ENCODE measurements at places on chromosomes 16 and 17.
A peak's percentile ranks its signal among the peaks of the same experiment; 100 is the strongest.

DNA sequence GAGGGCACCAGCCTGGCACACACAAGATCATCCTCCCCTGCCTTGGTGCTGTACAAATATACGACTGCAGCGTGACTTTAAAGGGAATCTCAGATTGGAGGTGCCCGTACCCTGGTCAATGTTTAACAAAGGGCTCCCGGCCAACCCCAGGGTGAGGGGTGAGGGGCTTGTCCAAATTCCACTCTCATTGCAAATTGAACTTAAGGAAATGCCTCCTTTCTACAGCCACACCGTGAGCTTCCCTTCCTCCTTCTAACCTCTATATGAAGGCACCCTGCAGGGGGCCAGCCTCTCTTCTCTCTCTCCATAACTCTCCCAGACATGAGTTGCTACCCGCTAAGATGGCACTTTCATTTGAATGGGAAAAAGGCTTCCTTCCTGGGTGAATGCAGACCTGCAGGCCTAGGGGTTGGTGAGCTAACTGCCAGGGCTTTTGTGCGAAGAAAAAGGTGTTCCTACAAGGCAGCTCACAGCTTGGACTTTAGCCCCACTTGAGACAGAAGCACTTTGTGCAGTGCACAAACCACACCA lies 76.6 kb downstream of the IRF8 start:
- DNase-seq = no peak

GRCh38 chr16:79359082-79359481 lies 241.5 kb downstream of the MAF start:
- DNase-seq = no peak

DNA sequence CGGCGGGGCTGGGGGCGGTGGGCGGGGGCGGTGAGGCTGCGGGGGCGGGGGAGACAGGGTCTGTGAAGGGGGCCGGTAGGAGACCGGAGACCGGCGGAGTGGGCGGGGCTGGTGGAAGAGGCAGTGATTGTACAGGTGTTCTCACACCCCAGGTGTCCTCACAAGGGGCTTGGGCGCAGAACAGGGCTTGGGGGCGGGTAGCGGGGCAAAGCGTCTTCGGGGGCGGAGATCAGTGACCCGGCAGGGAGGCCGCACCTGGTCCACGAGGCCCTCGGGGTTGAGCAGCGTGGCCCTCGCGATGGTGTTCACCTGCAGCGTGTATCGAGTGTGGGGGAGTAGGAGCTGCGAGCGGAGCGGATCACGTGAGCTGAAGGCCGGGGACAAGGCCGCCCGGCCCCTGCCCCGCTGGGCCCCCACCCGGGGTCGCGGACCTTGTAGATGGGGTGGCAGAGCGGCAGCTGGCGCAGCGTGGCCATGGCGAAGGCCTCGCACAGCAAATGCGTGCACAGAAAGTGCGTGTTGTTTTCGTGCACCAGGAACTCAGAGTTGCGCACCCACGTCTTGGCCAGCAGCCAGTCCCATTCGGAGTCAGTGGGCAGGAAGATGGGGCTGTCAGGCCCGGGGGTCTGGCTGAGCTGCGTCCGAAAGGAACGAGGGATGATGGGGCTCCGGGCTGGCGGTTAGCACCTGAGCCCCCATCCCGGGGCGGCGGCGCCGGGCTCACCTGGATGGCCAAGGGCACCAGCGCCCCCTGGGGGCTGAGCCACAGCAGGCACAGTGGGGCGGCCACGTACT lies 8.5 kb downstream of the ALOXE3 start:
- peak; percentile 68 for DNase-seq

DNA sequence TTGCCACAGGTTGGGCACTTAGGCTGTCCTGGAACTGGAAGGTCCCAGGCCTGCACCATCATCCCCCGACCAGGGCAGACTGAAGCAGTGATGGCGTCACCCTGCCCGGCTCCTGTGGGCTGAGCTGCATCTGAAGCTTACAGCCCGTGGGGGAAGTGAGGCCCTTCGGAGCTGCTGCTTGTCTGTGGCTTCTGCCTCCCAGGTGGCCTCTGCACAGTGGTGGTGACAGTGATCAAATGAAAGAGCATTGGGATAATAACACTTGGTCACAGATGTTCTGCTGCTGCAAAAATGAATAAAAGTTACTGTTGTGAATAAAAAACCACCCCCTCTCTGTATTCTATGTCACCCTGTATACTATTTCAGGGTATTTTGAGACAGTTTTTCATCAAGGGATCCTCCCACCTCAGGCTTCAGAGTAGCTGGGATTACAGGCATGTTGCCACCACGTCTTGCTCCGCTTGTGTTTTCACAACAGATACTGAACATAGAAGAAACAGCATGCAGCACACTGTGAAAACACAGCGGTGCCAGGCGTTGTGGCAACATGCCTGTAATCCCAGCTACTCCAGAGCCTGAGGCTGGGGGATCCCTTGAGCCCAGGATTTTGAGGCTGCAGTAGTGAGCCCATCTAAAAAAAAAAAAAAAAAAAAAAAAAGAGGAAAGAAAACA lies 165.0 kb downstream of the LGALS9B start:
- no peak for DNase-seq

- DNase-seq = no peak
These were observed 6.7 kb downstream of the CLEC16A start for GRCh38 chr16:10951026-10951425.

- peak; percentile 64 for DNase-seq
These were observed 3.9 kb downstream of the NLRP1 start for GRCh38 chr17:5580367-5580766.

- no peak for DNase-seq
These were observed 42.4 kb downstream of the OMG start for GRCh38 chr17:31254654-31255053.

GRCh38 chr17:6323626-6324356 lies 111.1 kb downstream of the AIPL1 start:
- DNase-seq = no peak

DNA sequence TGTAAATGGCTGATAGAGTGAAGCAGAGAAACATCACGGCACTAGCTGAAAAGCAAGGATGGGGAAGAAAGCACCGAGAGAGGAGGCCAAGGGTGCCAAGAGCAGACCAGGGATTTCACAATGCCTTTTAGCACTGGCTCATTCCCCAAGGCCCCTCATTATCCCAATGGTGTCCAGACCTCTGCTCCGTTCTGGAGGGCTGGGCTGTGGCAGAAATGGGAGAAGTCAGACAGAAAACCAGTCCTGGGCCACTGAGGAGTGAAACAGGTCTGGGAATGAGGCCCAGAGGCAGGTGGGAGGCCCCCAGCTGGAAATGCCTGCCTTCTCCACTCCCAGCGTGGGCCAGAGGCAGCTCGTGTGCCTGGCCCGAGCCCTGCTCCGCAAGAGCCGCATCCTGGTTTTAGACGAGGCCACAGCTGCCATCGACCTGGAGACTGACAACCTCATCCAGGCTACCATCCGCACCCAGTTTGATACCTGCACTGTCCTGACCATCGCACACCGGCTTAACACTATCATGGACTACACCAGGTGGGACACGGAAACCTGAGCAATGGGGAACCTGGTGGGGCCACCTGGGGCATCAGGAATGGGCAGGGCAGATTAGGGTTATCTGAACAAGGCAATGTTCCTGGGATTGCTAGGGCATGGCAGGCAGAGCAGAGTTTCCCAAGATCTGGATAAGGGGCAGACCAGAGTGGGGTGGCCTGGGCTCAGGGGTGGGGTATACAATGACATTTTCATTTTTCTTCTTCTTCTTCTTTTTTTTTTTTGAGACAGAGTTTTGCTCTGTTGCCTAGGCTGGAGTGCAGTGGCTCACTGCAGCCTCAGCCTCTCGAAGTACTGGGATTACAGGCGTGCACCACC lies 20.3 kb downstream of the ANKRD40 start:
- DNase-seq = peak; percentile 69

DNA sequence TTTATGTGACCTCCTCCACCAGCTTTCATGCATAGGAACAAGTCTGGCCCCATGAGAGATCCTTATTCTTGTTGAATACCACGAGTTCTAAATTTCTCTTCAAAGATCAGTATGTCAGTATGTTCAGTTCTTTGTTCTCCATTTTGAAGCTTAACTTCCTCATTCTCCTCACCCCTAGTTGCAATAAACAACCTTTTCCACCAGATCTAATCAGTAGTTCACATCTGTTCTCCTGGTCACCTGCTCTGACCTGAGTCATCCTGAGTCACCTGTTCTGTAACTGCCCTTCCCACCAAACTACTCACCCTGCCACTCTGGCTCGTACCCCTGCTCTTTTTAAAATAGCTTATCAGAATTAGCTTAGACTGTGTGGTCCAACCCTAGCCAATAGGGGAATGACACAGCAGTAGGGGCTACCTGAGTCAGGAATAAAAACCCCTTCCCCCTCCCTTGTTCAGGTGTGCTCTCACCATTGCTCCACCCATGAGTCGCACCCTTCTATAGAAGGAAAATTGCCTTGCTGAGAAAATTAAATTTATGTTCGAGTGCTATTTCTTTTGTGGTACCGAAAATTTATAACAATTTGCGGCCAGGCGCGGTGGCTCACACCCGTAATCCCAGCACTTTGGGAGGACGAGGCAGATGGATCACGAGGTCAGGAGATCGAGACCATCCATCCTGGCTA lies 94.6 kb downstream of the EMP2 start:
- DNase-seq = no peak

GRCh38 chr16:29994600-29995323 lies 655 bp downstream of the HIRIP3 start:
- peak; percentile 63 for DNase-seq

DNA sequence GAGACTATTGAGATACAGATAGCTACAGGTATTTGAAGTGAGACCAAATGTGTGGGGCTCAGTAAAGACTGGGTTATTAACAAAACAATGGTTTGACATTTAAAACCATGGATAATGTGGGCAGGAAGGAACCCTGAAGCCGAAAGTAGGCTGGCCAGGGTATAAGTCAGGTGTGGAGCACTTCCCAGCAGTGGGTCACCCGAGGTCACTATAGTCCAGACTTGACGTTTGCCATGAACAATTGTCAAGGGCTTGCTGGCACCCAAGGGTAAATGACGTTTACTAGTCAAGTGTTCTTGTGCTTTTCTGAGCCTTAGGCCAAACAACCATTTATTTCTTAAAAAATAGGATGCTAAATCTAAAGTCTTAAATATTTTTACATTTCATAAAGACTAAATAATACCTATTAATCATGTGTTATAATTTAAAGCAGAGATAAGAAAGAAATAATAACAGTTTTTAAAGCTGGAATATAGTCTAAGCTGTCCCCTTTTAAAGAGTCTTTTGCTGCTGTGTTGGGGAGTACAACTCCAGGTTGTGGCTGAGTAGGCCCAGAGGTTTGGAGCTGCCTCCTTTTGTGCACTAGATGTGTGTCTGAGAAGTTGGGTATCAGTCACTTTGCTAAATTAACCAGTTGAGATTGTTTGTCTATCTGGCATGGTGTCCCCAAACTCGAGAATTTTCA lies 15.7 kb downstream of the ALDH3A2 start:
- DNase-seq = no peak

DNA sequence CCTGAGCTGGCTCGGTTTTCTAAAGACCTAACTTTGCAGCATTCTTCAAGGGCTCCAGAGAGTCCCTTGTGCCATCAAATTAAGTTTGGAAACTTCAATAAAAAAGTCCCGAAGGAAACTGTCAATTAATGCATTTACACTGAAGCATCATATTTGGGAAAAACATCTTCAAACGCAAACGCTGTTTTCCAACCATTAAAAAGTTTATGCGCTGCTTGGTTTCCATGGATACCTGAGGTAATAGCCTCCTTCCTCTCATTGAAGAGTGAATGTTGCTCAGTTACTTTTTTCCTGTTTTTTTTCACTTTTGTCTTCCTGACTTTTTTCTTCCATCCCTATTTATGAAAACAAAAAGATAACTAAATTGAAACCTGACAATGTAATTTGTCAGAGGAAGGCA lies 399.1 kb downstream of the MAF start:
- DNase-seq = no peak

GRCh38 chr16:84810518-84811273 lies 9.1 kb upstream of the CRISPLD2 start:
- DNase-seq = peak; percentile 34

DNA sequence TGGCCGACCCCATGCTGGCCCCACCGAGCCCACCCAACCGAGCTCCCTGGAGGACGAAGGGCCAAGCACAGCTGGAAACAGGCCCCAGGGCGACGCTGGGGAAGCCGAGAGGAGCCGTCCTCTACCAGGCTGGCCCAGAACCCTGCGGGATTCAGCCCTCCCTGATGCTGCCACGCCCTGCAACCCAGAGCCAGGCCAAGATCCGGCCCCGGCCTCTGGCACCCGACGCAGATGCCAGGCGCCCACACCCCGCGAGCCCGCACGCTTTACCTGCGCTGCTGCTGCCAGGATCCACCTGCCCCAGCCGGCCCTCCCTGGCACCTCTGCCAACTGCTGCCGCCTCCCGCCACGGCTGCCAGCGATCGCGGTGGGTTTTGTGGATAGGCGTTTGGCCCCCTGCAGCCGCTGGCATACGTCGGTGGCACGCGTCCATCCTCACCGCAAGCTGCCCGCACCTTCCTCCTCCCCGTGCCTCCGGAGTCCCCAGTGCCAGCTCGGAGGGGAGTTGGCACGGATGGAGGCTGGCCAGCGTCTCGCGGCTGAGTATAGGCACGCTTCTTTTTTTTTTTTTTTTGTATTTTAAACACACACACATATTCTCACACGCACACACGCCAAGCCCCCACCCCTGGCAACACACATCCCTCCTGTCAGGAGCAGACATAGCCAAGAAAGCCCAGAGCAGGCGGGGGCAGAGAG lies 41.3 kb upstream of the ACSF3 start:
- DNase-seq = no peak

GRCh38 chr17:1735834-1736347 lies 6.8 kb upstream of the SERPINF2 start:
- no peak for DNase-seq

DNA sequence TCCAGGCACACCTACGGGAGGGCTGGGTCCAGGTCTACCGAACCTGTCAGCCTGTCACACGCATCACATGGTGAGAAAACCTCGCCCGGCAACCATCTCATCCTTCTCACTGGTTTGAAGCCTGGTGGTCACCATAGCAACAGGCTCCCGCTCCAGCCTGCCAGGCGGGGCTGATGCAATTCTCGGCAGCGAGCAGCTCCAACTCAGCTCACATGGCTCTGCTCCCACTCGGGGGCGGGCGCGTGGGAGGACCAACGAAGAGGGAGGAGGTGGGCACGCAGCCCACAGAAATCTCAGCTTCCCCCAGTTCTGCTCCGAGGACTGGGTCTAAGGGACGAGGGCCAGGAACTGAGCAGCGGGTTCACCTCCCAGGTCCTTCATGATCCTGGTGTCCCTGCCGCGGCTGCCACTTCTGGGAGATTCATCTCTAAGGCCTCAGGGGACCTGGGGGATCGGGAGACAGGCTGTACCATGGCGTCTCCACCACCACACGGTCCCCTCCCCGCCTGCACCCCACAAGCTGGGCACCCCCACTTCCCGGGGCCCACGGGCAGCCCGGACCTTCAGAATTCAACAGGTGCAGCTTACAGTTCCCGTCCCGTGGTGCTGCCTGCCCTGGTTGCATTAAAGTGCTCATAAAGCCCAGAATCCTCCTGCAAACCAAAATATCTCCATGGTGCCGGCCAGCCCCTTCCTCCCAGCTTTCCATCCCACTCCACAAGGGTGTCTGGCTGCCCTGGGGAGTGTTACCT lies 25.8 kb downstream of the ABR start:
- peak; percentile 94 for DNase-seq
